NCI-H1105 (cell line): ENCODE measurements at places on chromosomes 13 and 19.

DNA sequence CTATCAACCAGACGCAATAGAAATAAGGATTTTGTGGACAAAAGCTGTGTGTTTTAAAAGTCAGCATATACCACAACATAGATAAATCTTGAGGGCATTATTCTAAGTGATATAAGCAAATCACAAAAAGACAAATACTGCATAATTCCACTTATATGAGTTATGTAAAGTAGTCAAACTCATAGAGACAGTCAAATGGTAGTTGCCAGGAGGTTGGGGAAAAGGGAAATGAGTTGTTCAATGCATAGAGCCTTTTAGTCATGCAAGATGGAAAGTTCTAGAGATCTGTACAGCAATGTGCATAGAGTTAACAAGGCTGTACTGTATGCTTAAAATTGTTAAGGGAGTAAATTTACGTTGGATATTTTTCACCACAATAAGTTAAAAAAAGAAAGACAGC is 244.7 kb downstream of the DCT start:
- DNase-seq, result no peak

GRCh38 chr19:6358003-6358402 is 3.3 kb upstream of the CLPP start:
- no peak for DNase-seq

DNA sequence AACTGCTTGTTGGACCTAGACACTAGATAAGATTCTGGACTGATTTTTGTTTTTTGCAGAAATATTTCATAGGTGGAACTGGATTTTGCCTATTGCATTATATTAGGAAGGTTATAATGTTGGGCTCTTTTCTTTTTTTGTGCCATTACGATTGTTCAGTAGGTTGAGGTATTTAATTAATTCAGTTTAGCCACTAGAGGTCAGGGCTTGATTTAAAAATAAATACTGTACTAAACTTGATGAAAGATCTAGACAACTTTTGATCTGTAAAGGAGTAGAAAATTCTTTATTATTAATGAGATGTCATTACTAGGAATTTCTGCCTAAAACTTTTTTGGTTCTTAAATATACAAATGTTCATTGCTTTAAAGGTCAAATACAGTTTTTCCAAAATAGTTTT is 15.2 kb upstream of the SUPT20H start:
- DNase-seq, result peak; percentile 9

- DNase-seq, result no peak
These were observed 24.8 kb upstream of the CCNP start for GRCh38 chr19:40251244-40251643.

GRCh38 chr19:17718550-17718946 is 732 bp upstream of the MAP1S start:
- DNase-seq, result no peak

DNA sequence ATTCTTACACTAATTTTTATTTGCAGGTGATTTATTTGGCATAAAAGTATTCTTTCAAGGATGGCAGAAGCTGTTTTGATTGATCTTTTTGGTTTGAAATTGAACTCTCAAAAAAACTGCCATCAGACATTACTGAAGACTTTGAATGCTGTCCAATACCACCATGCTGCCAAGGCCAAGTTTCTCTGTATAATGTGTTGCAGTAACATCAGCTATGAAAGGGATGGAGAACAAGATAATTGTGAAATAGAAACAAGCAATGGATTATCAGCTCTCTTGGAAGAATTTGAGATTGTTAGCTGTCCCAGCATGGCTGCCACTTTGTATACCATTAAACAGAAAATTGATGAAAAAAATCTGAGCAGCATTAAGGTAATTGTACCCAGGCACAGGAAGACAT is 1.2 kb downstream of the LACC1 start:
- no peak for DNase-seq

DNA sequence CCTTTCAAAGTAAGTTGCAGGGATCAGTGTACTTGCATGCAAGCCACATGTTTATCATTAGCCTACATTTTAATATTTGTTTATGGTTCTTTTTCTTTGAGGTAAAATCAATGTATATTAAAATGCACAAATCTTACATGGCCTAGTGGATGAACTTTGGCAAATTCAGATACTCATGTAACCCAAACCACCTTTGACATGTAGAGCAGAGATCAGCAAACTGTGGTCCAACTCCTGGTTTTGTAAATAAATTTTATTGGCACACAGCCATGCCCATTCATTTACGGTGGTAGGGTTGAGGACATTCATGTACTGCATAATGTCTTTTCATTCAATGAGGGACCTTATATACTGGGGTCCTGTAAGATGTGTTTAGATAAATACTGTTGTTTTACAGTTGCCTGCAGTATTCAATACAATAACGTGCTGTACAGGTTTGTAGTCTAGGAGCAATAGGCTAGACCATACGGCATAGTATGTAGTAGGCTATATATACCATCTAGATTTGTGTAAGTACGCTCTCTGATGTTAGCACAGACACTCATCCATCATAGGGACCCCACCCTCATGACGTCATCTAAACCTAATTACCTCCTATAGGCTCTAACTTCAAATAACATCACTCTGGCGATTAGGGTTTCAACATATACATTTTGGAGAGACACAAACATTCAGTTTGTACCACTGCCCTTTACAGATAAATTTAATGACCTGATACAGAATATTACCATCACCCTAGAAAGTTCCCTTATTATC is 5.7 kb downstream of the NDFIP2 start:
- no peak for DNase-seq

GRCh38 chr13:101982903-101983302 is 418.9 kb downstream of the FGF14 start:
- peak; percentile 67 for DNase-seq

- DNase-seq, result peak; percentile 15
These were observed 676.7 kb upstream of the SPRY2 start for GRCh38 chr13:81017513-81018152.

DNA sequence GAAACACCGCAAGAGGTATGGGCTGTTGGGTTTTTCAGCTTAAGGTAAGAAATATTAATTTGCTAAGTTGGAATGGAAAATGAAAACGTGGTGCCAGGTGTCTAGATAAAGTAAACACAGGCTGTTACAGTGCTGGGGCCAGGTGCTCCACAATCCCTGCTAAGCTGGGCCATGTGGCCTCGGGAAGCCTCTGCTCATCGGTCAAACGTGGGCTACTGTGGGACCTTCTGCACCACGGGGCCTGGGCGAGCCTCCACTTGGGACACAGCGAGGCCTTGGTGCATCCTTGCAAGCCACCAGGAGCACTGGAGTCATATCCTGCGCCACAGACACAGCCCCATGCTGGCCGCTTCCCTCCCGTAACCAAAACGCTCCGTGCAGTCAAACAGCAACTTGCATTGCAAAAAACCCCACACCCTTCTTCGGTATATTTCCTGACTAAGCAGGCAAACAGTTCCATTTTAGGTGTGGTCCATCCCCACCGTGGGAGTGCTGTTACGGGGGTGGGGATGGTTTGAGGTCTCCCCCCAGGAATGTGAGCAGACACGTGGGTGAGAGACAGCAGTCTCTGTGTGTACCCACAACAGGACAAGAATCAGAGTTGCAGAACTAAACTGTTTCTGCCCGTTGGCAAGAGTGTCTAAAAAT is 96.3 kb upstream of the SOX1 start:
- DNase-seq, result no peak

GRCh38 chr19:32203161-32203560 is 142.2 kb upstream of the ZNF507 start:
- no peak for DNase-seq

DNA sequence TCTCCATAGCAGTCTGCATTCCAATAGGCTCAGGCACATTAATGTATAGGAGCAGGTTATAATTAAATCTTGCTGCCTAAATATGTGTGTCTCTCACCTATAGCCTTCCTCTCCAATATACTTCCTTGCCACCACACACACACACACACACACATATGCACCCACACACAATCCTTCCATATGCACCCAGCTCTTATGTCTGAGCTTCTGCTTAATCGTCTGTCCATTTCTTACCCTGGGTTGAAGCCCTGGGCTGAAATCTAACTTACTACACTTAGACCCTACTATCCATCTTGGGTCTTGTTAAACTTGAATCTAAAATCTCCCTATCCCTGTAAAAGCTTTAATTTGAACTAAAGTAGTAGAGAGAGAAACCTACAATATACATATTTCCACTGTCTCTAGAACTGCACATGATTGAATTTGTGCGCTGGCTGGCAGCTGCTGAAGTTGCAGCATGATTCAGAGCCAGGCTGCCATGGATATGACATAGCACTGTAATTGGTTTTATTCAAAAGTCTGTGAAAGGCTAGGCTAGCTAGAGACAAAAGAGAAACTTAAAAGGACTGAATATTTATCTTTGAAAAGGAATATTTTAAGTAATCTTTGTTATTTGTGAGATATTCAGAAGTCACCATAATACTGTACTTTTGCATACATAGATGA is 25.7 kb upstream of the FREM2 start:
- DNase-seq, result no peak

DNA sequence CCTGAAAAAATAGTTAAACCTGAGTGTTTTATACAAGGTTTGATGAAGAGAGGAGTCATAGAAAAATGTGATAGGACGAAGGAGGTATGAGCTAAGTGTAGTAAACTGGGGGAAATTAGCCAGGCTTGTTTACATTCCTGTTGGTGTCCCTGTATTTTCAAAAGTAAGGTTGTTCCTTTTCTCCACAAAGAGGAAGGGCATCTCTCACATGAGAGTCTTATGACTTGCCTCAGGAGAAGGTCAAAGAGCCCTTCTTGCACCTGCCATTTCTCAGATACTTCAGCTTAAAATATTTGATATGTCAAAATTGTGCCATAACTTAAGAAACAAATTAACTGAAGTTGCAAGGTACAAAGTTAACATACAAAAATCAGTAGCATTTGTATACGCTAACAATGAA is 3.6 kb upstream of the N4BP2L2 start:
- DNase-seq, result no peak

DNA sequence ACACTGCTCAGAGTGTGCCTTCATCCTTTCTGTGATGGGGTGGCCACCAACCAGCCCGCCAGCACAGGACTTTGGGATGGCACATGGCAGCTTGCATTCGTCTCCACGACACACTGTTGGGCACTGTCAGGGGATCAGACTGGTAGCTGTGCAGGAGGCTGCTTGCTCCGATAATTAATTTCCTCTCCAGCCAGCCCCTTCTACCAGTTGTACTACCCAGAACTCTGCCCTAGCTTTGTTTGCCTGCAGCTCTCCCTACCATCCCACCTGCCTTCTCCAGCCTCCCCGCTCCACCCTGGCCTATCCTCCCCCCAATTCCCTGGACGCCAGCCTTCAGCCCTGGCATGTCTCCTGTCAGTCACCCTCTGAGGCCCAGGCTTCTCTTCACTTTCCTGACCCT is 228.3 kb downstream of the TSHZ3 start:
- no peak for DNase-seq
